ENCODE measurements at places on chromosomes 7 and 10.

GRCh38 chr7:45585628-45586027 is 11.5 kb downstream of the ADCY1 start:
- no peak for DNase-seq

DNA sequence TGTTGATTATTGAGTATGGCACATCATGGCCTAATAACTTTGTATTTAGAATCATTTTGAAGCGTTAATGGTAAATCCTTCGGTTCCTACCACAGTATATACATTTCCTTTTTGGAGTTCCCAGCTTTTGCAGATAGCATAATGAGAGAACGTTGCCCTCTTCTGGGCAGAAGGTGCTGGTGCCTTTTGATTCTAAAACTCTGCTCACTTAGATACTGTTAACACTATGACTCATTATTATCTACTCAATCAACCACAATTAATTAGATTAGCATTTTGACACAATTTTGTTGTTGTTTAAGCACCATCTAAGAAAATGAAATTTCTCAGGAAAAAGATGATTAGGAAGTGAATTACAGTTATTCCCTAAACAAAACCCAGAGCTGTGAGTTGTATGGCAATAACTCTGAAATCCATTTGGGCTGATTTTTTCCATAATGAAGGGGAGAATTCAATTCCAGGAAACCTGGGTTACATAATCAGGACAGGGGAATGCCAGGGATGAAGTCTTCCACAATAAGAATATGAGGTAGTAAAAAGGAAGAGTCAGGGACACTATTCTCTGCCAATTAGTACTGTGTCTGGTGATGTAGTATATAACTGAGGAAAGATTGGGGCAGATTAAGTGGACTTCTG is 11.5 kb upstream of the DLD start:
- DNase-seq: no peak

- no peak for DNase-seq
Measured at GRCh38 chr7:1569440-1569832, 396 bp downstream of the PSMG3 start.

DNA sequence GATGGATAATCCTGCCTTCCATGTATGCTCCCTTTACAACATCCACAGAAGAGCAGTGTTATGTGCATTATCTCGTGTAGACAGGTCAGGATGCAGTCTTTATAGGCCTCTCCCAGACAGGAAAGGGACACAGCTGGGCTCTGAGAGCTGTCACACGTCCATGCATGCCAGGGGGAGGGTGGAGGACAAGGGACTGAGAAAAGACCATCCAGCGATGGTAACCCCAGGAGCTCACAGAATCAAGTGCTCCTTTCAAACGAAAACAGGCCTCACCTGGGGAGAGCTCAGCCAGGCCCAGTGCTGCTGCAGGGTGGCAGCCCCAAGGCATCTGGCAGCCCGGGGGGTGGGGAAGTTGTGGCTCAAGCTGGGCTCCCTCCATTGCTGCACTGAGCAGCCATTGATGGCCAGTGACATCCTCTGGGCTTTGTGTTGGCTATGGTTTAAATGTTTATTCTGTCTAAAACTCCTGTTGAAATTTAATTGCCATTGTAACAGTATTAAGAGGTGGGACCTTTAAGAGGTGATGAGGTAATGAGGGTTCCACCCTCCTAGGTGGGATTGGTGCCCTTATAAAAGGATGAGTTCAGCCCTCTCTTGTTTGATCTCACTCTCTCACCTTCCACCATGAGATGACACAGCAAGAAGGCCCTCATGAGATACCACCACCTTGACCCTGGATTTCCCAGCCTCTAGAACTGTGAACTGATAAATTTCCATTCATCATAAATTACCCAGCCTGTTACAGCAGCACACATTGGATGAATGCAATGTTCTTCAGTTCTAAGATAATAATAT is 15.7 kb downstream of the JCAD start:
- DNase-seq: no peak

GRCh38 chr10:131870831-131871672 is 29.8 kb upstream of the PPP2R2D start:
- no peak for DNase-seq

DNA sequence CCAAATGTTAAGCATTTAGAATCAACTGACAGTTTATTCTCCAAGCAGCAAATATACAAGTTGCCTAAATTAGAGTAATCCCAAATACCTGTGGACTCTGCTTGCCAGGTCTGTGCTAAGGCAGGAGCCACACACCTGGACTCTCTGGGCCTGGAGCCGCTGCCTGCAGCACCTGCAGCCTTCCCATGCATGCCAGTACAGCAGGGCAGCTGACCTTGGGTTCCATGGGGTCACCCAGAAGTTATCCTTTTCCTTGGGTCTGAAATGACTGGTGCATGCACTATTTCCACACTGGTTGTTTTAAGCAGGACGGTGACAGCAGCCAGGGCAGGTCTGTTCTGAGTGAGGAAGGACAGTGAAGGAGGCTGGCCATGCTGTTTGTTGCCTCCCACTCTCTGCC is 573.2 kb downstream of the GLRX3 start:
- DNase-seq: no peak

- no peak for DNase-seq
Measured at GRCh38 chr10:69854511-69855345, 53.0 kb downstream of the COL13A1 start.

DNA sequence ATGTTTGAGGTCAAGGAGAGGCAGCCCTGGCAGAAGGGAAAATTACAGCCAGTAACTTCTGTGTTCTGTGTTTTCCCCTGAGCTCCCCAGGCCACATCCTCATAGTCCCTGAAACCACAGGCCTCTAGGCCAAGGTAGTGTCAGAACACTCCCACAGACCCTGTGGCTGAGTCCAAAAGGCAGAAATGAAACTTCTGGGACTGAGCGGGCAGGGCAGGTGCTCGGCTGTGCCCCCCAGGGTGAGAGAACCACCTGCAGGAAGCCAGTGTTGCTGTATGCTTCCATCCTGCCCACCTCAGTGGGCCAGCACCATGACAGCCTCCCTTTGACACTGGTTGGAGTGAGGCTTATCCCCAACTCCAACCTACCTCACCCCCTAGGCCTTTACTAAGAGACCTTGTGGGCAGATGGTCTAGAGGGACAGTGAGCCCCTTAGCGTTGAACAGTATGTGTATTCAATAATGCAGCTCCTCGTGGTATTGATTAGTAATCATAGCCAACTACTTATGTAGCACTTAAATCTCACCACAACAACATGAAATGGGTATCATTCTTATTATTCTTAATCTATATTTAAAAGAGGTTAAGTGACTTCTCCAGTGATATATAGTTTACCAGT is 30.3 kb downstream of the PIK3CG start:
- DNase-seq: no peak

DNA sequence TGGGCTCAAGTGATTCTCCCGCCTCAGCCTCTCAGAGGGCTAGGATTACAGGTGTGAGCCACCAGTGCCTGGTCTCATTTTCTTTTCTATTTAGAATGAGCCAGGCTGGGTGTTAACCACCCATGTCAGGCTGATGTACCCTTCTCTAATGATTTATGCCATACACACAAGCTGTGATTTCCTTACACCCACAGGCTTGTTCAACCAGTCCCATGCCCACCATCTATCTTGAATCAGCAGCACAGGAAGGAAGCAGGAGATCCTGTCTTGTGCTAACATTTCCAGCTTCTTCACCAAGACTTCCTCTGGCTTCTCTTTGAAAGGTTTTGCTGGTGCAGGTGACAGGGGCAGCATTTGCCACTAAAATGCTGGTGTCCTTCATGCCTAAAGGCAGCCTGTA is 176.4 kb downstream of the GATA3 start:
- no peak for DNase-seq

GRCh38 chr10:44908066-44908749 is 2.9 kb upstream of the TMEM72 start:
- DNase-seq: no peak

- no peak for DNase-seq
Measured at GRCh38 chr10:48288661-48289060, 14.2 kb upstream of the FRMPD2 start.

DNA sequence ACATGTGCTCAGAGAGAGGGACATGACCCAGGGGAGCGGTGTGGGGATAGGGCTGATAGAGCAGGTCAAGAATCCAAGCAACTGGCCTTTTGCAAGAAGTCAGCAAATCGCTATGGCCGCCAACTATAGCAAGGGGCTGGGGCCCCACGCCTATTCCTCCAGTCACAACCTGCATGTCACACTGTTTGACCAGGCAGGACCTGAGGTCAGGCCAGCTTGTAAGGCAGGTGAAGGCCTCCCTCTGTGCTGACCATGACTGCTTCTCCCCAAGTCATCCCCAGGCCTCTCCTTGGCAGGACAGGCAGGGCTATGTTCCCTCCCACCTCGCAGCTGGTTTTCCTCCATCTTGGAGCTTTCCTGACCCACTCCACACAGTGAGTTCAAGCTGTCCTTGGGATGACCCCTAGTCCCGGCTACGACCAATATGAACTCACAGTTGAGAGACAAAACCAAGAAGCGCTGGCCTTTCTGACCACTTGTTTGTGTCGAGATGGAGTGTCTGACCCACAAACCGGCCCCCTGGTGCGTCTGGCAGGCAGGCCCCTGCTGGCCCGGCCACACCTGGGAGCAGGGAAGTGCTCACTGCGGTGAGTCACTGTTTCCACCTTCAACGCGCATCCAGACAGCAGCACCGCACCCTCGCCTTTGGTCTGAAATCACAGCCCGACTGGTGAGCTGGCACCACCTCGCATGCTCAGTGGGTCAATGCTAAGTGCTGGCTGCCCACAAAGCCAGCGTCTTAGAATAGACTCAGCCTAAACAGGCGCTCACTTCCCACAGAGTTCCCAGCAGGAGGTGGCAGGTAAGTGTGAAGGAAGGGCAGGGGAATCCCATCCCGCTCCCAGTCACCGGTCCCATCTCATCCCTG is 81.4 kb downstream of the VWA2 start:
- no peak for DNase-seq

GRCh38 chr7:148348466-148348865 is 242.1 kb upstream of the C7orf33 start:
- DNase-seq: no peak

GRCh38 chr10:99080275-99080945 is 155.2 kb downstream of the HPSE2 start:
- DNase-seq: no peak

DNA sequence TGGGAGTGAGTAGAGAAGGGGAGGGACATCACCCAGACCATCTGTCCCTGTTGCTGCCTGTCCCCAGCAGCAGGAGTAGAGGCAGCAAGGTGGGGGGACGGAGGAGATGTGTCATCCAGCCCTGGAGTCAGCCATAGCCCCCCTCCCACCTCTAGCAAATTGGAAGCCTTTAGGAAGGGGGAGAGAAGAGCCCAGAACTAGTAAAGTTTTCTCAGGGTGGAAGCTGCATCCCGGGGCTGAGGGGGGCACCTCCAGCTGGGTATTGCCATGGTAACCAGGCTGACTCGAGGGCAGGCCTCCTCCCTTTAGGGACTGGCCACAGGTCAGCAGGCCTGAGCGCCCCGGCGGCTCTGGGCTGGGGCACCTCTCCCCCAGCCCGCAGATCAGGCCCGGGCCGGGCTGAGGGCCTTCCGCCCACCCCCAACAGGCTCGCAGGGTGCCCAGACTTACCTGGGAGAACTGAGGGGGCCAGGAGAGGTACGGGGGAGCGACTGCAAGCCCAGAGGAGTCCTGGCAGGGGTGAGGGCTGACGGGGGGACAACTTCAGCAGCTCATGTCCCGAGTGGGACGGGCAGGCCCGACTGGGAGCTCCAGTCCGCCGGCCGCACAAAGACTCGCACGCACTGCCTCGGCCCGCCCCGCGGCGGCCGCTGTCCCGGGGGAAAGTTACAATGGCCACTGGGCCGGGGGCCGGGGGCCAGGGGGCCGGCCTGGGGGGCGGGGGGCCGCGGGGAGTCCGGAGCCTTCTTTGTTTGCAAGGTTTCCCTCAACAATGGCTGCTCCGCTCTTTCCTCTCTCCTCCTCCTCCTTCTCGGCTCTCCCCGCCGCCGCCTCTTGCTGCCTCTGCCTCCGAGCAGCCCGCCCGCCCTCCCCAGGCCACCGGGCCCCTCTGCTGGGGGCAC is 6.0 kb downstream of the LDB1 start:
- no peak for DNase-seq

DNA sequence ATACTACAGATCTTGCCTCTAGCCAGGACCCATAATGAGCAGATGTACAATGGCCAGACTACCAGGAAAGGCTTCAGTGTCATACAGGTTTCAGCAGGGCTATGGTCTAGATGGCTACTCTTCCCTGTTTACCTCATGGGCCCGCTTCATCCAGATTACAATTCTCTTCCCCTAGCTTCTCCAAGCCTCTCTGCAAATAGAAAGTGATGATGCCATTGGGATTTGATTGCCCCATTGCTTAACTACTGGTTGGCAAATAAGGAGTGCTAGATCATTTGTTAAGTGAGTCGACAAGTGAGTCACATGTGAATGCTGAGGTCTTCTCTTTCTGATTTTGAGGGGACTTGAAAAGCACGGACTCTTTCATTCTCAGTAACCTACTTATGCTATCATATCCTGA is 361.5 kb upstream of the LRRTM3 start:
- DNase-seq: no peak

DNA sequence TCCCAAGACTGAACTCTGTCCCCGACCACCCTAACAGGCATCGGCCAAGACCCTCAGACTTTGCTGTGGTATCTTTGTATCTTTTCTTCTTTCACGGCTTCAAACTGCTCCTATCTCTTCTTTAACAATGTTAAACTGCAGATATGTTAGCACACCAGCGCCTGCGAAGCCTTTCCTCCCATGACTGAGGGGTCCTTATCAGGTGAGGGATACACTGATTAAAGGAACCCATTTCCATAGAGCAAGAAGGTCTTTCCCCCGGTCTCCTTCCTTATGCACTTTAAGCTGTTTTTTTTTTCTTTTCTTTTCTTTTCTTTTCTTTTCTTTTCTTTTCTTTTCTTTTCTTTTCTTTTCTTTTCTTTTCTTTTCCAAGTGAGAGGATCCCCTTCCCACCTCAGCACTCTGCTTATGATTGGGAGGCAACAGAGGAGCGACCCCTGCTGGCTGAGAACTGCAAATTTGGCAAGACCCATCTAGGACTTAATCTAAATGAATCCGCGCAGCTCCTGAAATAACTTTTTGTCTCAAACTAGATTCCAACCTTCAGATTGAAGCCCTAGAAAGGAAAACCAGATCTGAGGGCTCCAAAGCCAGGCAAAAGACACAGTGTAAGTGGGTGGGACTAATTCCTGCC is 109.9 kb downstream of the ITGB8 start:
- DNase-seq: no peak

DNA sequence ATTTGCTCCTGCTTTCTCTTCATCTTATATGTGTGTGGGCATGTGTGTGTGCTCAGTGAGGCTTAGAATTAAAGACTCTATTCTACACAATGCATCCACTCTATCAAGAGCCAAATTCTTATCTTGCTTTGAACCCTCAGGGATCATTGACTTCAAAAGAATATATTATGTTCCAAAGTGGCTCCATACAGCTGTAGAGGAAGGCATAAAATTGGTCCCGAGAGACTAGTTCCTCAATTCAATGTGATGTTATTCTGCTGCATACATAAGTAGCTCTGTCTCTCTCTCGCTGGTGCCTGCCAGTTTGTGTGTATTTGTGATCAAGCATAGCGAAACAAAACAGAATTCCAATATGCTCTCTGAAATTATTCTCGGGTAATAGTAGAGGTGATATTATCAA is 997.9 kb upstream of the POT1 start:
- no peak for DNase-seq

- no peak for DNase-seq
Measured at GRCh38 chr10:59536167-59537014, 173.3 kb downstream of the SLC16A9 start.

All from T-helper 1 cell (primary cell).